Renal cortical epithelial cell (primary cell): ENCODE measurements at places on chromosomes 5 and 9.

DNA sequence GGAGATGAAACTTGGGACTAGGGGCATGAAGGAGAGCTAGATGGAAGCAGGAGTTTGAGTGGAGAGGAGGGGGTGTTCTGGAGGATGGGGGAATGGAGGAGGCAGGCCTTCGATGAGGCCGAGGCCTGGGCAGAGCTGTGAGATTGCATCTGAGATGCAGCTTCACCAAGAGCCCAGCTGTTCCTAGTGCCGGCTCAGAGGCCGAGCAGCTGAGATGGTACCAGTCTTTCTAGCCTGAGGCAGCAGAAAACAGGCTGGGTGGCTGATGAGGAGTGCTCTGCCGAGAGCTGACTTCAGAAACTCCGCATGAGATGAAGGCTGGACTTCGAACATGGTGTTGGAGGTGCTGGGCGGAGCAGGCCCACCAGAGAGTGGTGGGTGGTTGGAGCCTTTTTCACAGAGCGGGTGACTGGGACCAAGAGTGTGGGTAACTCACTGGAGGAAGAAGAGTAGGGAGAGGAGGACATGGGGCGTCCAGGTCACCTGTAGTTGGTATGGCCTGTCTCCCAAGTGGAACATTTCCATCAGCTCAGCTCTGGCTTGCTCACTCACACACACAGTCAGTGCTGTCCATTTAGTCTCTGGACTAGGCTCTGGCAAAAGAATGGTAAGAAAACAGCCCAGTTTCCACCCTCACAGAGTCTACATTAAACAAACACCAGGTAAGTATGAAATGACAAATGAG is 54.7 kb downstream of the TMOD1 start:
- no peak for DNase-seq

DNA sequence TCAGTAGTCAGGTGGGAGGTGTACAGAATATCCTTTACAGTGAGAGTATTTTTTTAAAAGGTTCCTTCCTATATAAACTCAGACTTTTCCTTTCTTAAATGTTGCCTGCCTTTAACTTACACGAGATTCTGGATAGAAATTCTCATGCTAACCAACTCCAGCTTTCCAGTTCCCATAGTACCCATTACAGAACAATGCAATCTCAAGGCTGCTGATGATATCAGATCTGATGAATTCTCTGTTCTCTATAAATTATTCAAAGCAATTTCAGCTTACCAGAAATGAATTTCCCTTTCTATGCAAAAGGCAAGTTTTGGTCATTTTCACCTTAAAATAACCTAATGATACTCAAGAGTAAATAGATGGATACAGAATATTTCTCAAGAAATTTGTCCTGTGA is 90.3 kb downstream of the NUDT12 start:
- no peak for DNase-seq

DNA sequence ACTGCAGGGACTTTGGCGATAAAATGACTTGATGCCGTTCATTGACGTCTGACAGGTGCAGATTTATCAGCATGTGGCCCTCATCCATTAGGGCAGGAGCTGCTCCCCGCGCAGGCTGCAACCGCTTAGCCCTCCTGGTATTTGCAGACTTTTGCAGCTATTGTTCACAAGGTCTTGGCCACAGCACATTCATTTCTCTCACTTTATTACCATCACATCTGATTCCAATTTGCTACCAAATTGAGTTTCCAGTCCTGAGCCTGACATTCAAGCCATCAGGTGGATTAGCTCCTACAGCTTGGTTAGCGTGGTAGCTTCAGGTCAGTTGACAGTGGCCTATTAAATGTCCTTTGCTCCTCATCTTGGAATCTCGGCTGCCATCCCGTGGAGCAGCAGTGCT is 299.2 kb downstream of the CD180 start:
- DNase-seq, result no peak

DNA sequence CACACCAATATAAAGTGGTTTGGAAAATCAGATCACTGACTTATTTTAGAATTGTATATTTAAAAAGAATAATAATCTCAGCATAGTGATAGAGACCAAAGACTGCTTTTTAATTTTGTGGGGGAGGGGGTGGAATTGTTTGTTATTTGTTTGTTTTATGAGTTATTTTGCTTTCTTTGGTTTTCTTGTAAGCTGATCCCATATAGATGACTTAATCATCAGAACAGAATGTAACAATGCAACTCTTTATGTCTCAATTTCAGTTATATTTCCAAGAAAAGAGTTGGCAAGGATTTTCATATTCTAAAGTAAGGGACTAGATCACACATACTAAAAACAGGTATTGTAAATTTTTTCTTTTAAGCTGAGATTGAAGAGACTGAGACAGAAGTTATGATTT is 984.9 kb downstream of the TLE4 start:
- DNase-seq, result no peak

DNA sequence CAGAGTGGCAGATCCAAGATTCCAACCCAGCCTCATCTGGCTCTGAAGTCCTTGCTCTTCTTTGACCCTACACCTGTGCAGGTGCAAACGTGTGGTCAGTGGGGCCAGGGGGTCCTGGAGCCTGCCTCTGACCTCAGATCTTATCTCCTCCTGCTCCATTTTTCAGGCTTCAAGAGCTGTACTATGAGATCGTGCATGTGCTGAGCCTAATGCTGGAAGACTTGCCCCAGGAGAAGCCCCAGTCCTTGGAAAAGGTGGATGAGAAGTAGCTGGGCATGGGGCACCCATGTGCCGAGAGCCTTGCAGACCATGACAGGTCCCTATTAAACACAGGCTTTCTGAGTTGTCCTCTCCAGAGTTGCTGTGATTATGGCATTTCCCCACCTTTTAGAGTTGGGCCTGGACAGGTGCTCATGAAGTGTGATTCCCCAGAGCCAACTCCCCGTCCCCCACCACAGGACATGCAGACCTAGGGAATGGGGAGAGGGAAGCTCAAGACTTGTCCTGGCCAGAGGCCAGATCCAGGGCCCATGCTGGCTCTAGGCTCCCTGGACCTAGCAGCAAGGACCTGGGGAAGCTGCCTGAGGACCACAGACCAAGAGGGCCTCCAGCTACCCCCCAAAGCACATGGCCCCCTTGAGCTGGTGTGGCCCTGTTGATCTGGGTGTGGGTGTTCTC is 22.5 kb downstream of the PITX1 start:
- DNase-seq, result no peak
